HCT116 (cell line): ENCODE measurements at places on chromosomes 1 and 21. TPM values are rescaled to one million over a fixed set of nuclear protein-coding genes. Genes with fewer than 3 reads are reported as not detected.

Gene RUNX3
- total RNA-seq = 22.6 TPM

Gene DIRAS3
- 1.9 TPM for total RNA-seq

Gene RCAN3
- 13.3 TPM for total RNA-seq

Gene ACKR1
- total RNA-seq = not detected

Gene AZIN2
- total RNA-seq = 7.8 TPM

Gene FAM131C
- total RNA-seq = 11.6 TPM

Gene NHLH1
- 0.12 TPM for total RNA-seq

Gene ZNF687
- total RNA-seq = 34.3 TPM

Gene LRRC38
- total RNA-seq = not detected

DNA sequence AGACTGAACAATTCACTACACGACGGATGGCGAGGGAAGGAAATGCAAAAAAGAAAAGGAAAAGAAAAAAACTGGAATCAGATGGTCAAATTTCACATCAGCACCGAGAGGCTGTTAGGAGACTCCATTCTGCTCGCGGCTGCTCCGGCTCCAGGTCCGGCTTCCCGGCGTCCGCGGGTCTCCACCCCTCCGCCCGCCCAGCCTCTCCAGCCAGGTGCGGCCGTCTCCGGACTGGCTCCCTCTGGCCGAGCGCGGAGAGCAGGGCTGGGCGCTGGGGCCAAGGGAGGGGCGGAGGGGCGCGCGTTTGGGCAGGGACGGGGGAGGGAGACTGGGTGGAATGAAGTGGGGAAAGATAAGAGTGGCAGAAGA is 332 bp downstream of the KCNJ6 start:
- H3K36me3 ChIP-seq = no peaks in the 10 kb centered on the region
- no peak overlapping the region for H3K4me3 ChIP-seq
- H3K4me1 ChIP-seq = no peaks in the 10 kb centered on the region

- H3K27me3 ChIP-seq = no peaks in the 10 kb centered on the region
- H3K4me1 ChIP-seq = peaks cover 9% of the 10 kb centered on the region
- no peak overlapping the region for H3K4me3 ChIP-seq
- H3K27ac ChIP-seq = no peak overlapping the region
These were observed 26.0 kb downstream of the SDE2 start for GRCh38 chr1:225973158-225973557.

DNA sequence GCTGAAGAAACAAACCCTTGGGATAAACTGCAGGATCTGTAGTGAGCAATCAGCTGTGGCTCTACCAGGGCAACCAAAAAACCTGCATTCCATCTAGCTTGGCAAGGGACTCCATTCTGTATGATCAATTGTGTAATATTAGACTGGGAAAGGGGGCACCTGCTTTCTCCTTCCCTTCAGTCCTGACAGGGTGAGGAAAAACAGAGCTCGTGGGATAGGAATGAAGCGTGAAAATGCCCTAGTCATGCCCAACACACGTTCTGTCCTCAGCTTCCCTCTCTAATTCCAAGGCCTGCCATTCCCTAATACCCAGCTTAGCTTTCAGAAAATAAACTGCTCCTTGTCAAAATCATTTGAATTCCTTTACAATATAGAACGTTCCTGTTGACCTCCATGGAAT is 442.3 kb downstream of the PLPP3 start:
- no peak overlapping the region for H3K27ac ChIP-seq
- no peak for DNase-seq
- no peak overlapping the region for H3K4me3 ChIP-seq
- no peaks in the 10 kb centered on the region for H3K27me3 ChIP-seq
- H3K36me3 ChIP-seq = no peaks in the 10 kb centered on the region

GRCh38 chr1:225868631-225869330 is 13.4 kb downstream of the TMEM63A start:
- DNase-seq = no peak
- no peak overlapping the region for H3K27ac ChIP-seq
- peaks cover 10% of the 10 kb centered on the region; the same call in 1 of the 2 replicates for H3K36me3 ChIP-seq
- H3K4me1 ChIP-seq = peaks cover 43% of the 10 kb centered on the region
- H3K27me3 ChIP-seq = no peaks in the 10 kb centered on the region

DNA sequence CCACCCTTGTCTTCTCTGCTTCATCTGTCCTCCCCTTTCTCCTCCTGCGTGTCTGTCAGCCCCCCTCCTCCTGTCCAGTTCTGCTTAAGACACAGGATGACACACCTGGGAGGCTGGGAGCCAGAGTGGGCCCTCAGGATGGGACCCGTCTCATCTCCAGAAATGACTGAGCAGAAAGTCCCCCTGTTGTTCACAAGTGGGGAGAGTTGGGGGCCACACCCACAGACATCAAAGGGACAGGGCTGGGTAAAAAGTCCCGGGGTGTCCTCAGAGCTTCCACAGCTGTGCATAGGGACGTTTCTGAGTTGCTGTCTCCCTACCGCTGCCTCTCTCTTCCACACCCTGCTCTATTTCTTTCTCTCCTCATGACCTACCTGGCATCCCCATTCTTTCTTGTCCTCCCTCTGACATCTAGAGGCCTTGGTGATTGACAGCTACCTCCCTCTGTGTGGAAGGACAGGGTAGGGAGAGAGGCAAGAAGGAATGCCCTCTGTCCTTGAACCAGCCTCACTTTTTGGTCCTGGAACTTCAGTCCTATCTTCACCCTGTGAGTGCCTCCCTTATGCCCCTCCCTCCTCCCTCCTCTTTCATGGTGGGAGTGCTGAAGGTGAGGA is 19.5 kb upstream of the SH2D2A start:
- H3K27ac ChIP-seq = no peak overlapping the region
- no peaks in the 10 kb centered on the region for H3K4me1 ChIP-seq
- DNase-seq = no peak
- no peak overlapping the region for H3K4me3 ChIP-seq
- peaks cover 14% of the 10 kb centered on the region; the same call in 1 of the 2 replicates for H3K27me3 ChIP-seq
- no peaks in the 10 kb centered on the region for H3K36me3 ChIP-seq

- DNase-seq = no peak
- H3K36me3 ChIP-seq = no peaks in the 10 kb centered on the region
- no peaks in the 10 kb centered on the region for H3K27me3 ChIP-seq
- H3K27ac ChIP-seq = no peak overlapping the region
- H3K4me1 ChIP-seq = no peaks in the 10 kb centered on the region
These were observed 74.9 kb downstream of the SLC66A1 start for GRCh38 chr1:19387045-19387467.

DNA sequence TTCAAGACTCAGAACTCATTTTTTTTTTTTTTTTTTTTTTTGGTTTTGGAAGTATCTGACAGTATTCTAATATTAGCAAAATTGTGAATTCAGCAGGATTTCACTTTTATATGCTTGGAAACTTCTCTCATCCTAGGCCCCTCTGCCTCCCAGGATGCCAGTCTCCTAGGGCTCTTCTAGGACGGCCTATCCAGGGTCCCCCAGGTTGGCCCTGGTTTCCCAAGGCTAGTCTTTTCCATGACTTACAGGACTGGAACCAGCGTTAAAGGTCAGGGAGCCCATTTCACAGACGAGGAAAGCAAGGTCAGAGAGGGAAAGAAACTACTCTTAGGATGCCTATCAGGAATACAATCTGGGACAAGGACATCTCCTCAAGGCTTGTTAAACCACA is 412.5 kb downstream of the PTPRU start:
- no peak overlapping the region for H3K4me3 ChIP-seq
- no peaks in the 10 kb centered on the region for H3K27me3 ChIP-seq
- DNase-seq = no peak
- H3K4me1 ChIP-seq = peaks cover 14% of the 10 kb centered on the region

- no peaks in the 10 kb centered on the region for H3K36me3 ChIP-seq
- H3K4me1 ChIP-seq = no peaks in the 10 kb centered on the region
- no peak for DNase-seq
These were observed 941 bp downstream of the ELAVL4 start for GRCh38 chr1:50109647-50110075.

GRCh38 chr1:80961464-80962190 is 839.1 kb upstream of the ADGRL2 start:
- no peaks in the 10 kb centered on the region for H3K36me3 ChIP-seq
- no peak for DNase-seq
- H3K27ac ChIP-seq = no peak overlapping the region
- no peaks in the 10 kb centered on the region for H3K4me1 ChIP-seq
- H3K27me3 ChIP-seq = no peaks in the 10 kb centered on the region

GRCh38 chr1:153991151-153991630 is 629 bp downstream of the RPS27 start:
- H3K4me3 ChIP-seq = peak overlapping the region; percentile 89
- peaks cover 34% of the 10 kb centered on the region for H3K4me1 ChIP-seq
- H3K27ac ChIP-seq = peak overlapping the region; percentile 80
- H3K27me3 ChIP-seq = no peaks in the 10 kb centered on the region
- no peak for DNase-seq

DNA sequence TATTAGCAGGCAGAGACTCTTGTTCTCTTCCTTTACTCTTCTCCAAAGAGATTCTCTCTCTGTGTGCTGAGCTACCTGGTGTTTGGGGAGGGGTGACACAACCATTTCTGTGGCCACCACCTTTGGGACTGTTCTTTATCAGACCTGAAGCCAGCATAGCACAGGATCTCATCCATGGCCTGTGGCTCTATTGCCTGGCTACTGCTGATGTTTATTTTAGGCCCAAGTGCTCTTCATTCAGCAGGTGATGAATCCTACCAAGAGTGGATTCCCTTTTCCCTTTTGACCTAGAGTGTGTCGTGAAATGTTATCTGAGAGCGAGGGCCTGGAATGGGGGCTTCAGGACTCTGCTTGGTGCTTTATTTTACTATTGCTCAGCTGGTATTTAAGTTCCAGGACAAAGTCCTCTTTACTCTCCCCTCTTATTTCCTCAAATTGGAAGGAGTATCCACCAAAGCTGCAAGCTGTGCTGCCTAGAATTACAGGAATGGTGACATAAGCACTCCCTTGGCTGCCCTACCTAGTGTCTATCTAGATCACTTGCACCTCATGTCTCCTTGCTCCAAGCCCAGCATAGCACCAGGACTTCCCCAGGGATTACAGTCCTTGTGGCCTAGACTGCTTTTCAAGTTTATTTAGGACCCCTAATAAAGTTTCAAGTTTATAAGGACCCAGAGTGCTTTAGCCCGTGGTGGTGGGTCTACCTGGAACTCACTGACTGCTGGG is 94.7 kb upstream of the GPR52 start:
- no peak overlapping the region for H3K27ac ChIP-seq
- H3K4me1 ChIP-seq = no peaks in the 10 kb centered on the region
- no peaks in the 10 kb centered on the region for H3K27me3 ChIP-seq
- H3K4me3 ChIP-seq = no peak overlapping the region
- DNase-seq = no peak

DNA sequence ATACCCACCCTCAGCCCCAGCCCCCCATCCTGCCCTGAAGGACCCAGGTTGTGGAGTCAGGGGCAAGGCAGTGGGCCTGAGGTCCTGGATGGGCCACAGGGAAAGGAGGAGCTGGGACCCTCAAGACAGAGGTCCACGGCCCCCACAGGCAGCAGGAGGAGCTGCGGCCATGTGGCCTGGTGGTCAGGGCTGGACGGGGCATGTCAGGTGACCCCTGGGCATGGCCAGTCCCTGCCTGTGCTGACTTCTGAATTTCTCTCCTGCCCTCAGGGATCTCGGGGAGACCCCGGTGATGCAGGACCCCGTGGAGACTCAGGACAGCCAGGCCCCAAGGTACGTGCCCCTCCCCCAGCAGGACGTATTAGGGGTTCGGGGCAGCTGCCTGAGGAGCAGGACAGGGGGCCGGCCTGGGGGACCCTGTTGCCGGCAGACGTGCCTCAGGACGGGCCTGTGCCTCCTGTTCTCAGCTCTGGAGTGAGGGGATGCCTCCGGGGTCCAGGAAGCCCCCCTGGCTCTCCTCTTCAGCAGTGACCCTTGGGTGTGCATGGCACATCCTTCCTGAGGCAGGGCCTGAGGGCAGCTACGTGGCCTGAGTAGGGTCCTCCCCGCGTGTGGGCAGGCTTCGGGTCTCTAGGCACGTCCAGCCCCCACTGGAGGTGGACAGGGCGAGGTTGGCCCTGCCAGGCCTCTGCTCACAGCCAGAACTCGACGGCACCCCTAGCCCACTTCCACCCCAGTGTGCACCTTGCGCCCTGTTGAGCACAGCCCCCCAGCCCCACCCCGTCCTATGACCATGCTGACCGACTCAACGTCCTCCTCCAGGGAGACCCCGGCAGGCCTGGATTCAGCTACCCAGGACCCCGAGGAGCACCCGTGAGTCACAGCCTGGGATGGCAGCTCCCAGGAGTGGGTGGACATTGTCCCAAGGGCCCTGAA is 23.6 kb downstream of the COL6A2 start:
- no peak overlapping the region for H3K4me3 ChIP-seq
- no peaks in the 10 kb centered on the region; the same call in 1 of the 2 replicates for H3K36me3 ChIP-seq
- DNase-seq = no peak
- H3K4me1 ChIP-seq = no peaks in the 10 kb centered on the region
- H3K27ac ChIP-seq = no peak overlapping the region
- no peaks in the 10 kb centered on the region for H3K27me3 ChIP-seq

GRCh38 chr21:44263768-44264167 is 2.1 kb upstream of the DNMT3L start:
- H3K4me1 ChIP-seq = no peaks in the 10 kb centered on the region
- H3K36me3 ChIP-seq = no peaks in the 10 kb centered on the region
- no peak overlapping the region for H3K4me3 ChIP-seq
- no peaks in the 10 kb centered on the region for H3K27me3 ChIP-seq
- DNase-seq = no peak

DNA sequence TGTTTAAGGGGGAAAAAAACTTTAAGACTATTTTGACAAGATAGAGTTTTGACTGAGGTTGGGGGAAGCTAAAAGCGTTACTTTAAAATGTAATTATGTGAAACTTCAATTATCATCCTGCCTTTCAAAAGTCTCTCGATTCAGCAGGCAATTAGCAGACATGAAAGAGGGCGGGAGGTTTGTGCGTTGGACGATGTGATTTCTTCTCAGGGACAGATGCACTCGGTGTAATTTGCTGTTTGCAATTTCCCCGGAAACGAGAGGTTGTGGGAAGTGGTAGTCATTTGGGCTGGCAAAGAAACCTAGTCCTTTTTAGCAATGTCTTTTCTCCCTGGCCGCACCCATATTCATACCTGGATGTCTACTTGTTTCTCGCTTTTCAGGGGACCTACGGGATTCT is 27.1 kb downstream of the KAZN start:
- H3K27me3 ChIP-seq = peaks cover 11% of the 10 kb centered on the region
- no peak overlapping the region for H3K4me3 ChIP-seq
- DNase-seq = no peak
- no peaks in the 10 kb centered on the region for H3K4me1 ChIP-seq
- no peaks in the 10 kb centered on the region for H3K36me3 ChIP-seq

GRCh38 chr1:62181532-62181931 is 13.1 kb upstream of the L1TD1 start:
- H3K4me3 ChIP-seq = no peak overlapping the region
- no peaks in the 10 kb centered on the region for H3K4me1 ChIP-seq
- H3K27me3 ChIP-seq = no peaks in the 10 kb centered on the region
- H3K36me3 ChIP-seq = no peaks in the 10 kb centered on the region

DNA sequence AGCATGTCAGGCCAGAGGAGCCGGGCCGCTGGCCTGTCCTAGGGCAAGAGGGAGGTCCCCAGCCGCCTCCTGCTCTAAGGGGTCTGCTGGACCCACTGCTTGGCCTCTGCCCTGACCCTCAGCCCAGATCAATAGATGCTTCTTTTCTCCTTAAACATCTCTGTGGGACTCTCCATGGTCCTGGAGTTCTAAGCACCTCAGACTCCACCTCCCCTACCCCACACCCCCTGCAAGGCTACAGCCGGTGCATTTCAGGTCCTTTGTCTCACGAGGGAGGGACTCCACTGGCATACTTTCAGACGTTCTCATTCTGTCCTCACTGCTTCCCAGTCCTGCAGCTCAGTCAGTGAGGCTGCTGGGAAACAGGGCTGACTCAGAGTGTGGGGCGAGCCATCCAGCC is 11.0 kb downstream of the CNTN2 start:
- no peaks in the 10 kb centered on the region for H3K4me1 ChIP-seq
- no peaks in the 10 kb centered on the region for H3K27me3 ChIP-seq
- no peak overlapping the region for H3K27ac ChIP-seq
- H3K36me3 ChIP-seq = no peaks in the 10 kb centered on the region
- no peak overlapping the region for H3K4me3 ChIP-seq

- H3K27ac ChIP-seq = no peak overlapping the region
- no peaks in the 10 kb centered on the region for H3K27me3 ChIP-seq
- no peaks in the 10 kb centered on the region for H3K36me3 ChIP-seq
- H3K4me1 ChIP-seq = no peaks in the 10 kb centered on the region
- no peak overlapping the region for H3K4me3 ChIP-seq
- no peak for DNase-seq
These were observed 79.6 kb upstream of the PPM1J start for GRCh38 chr1:112794654-112795239.
